ENCODE measurements at places on chromosomes 3 and 15.

GRCh38 chr3:105676621-105677300, 192.1 kb downstream of the CBLB start:
- no peak for DNase-seq

- DNase-seq: no peak
These were observed 106.8 kb upstream of the CDIN1 start for GRCh38 chr15:36472672-36473071.

- no peak for DNase-seq
These were observed 71.7 kb downstream of the FGF12 start for GRCh38 chr3:192655628-192656027.

DNA sequence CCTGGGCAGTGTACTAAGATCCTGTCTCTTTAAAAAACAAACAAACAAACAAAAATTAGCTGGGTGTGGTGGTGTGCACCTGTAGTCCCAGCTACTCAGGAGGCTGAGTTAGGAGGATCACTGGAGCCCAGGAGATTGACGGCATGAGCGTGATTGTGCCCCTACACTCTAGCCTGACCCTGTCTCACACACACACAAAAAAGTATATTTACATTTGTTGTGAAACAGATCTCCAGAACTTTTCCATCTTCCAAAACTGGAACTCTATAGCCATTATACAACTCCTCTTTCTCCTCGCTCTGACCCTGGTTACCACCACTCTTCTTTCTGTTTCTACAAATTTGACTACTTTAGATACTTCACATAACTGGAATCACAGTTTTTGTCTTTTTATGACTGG, 56.0 kb upstream of the CCNB2 start:
- DNase-seq: no peak

DNA sequence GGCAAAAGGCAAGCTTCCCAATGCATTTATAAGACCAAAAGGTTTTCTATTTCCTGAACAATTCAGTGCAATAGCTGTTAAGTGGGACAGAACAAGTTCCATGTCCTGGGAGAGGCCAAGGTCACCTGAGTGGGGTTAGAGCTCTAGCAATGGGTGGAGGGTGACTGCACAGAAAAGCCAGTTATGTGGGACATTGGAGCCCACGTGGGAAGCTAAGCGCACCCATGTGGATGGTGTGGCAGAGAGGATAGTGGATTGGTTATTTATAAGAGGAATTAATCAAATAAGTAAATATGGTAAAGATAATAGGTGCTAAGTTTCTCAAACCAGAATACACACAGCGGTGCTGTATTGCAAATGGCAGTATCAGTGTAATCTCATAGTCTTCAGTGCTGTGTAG, 6.3 kb downstream of the NSMCE3 start:
- DNase-seq: no peak

GRCh38 chr3:47065681-47066080, 86.2 kb downstream of the NBEAL2 start:
- no peak for DNase-seq

DNA sequence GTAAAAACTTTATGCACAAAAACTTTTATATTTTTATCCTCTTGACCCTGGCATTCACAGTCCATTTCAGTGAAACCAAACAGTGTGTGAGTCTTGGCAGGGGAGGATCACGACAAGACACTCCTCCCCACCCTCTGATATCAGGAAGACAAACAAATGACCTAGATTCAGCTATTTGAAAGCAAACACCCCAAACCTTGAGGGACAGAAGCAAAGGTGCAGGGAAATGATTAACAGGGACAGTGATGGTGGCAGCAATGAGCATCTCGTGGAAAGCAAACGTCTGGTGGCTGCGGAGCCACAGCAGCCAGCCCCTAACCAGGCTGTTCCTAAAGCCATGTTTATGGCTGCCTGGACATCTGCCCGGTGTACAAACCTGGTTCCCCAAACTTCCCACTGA, 52.1 kb downstream of the FSIP1 start:
- no peak for DNase-seq

GRCh38 chr3:38823722-38824121, 7.7 kb upstream of the SCN10A start:
- no peak for DNase-seq

Measured in stimulated activated CD4-positive, alpha-beta T cell treated with anti-CD3 and anti-CD28 coated beads, TNF-alpha, amount 100 ng/mL, for 1 hour (primary cell).